ENCODE measurements at places on chromosomes 5 and 9.

- no peak for DNase-seq
These were observed 100.6 kb upstream of the NREP start for GRCh38 chr5:111857623-111858022.

GRCh38 chr5:73917891-73918290 lies 291.9 kb downstream of the ARHGEF28 start:
- no peak for DNase-seq

DNA sequence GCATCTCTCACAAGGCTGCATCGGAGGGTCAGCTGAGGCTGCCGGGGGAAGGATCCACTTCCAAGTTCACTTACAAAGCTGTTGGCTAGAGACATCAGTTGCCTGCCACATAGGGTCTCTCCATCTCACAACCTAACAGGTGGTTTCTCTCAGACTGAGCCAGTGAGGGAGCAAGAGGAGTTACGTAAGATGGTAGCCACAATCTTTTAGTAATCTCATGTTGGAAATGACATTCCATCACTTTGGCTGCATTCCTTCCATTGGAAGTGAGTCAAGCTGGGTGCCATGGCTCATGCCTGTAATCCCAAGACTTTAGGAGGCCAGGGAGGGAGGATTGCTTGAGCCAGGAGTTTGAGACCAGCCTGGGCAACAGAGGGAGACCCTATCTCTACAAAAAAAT lies 7.4 kb upstream of the GRK6 start:
- no peak for DNase-seq

DNA sequence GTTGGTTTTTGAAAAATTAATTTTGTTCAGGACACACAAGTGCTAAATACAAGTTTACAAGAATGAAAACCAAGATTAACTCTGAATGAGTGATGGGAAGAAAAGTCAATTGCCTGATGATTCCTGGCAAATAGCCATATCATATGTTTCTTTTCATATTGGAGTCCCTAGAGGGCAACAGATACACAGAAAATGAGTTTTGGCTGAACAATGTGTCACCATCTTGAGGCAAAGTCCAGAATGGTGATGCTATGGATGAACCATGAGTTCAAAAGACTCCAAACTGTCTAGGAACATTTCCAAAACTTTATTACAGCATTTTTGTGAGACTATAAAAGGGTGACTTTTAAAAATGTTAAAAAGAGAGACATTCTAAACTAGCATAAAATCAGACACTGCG lies 382.9 kb downstream of the TMEM161B start:
- no peak for DNase-seq

DNA sequence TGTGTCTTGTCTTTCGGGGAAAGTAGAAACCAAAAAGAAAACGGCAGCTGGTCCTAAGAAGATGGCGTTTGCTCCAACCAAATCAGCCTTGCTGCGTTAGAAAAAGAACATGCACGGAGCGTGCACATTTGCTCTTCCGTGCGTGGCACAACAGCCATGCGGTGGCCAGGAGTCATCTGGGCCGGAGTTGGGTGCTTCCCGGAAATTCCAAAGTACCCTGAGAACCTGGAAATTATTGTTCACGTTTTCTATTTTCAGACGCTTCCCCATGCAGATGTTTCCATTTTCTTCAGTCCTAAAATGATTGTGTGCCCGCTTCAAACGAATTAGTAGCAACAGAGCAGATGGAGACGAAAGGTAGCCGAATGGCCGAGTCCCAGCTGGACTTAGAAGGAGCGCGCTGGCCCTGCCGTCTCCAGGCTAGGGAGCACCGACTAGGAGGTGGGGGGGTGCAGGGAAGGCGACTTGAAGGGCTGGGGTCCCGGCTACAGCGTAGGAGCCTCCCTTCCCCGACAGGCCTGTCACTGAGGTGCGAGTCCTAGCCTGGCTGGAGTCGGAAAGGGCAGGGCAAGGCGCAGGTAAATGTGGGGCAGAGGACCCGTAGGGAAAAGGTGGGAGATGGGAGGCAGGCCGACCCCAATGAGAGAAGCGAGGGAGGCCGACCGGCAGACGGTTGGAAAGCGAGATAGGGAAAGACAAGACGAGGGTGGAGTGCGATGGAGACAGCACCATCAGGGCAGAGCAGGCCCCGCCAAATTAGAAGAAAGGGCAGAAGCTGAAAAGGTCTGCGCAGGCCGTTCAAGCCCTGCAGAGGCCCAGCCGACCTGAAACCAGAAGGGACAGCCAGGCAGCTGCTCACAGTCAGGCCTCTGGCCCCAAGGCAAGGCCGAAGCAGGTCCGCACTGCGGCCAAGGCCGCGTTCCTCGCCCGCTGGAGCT lies 1.4 kb downstream of the BARX1 start:
- DNase-seq, result no peak

- DNase-seq, result no peak
These were observed 107.4 kb upstream of the DMAC1 start for GRCh38 chr9:7906783-7907550.

GRCh38 chr5:147882586-147883313 lies 4.2 kb downstream of the SCGB3A2 start:
- DNase-seq, result no peak
